Right lung (tissue), 10 donors: ENCODE measurements at places on chromosomes 2 and 18.

- peak; percentile 66 for DNase-seq
Measured at GRCh38 chr18:25503567-25504081, 151.7 kb upstream of the ZNF521 start.

DNA sequence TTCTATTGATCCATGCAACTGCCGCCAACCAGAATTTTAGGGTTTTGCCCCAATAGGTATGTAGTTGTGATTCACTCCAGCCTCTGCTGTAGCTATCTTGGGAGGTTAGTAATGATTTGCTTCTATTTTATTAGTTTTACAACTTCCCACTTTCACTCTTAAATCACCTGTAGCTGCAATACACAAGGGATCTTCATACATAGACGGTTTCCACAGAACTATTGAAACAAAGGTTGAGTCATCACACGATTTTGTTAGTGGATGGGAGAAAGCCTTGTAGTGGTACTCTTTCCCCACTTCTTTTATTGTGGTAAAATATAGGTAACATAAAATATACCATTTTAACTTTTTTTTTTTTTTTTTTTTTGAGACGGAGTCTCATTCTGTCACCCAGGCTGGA is 104.2 kb upstream of the SPRED2 start:
- DNase-seq, result no peak

DNA sequence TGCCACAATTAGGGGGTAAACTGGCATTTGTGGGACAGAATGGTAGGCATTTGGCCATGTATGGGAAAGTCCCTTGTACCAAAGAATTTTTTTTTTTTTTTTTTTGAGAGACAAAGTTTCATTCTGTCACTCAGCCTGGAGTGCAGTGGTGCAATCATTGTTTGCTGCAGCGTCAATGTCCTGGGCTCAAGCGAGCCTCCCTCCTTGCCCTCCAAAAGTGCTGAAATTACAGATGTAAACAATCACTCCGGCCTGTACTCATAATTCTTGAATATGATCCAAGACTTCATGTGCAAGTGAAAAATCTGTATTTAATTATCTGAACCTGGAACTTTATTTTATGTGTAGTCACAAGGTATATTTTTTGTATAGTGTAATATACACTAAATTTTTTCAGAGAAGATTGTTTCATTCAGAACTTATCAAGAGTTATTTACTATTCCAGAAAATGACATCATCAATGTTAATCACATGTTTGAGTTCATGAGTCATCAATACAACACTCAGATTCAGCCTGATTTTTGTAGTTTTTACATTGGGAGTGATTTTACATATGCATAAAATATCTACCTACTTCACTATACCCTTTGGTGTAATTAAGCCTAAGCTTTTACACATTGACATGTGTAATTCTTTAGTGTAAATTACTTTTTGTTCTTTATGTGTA is 138.7 kb upstream of the L3MBTL4 start:
- no peak for DNase-seq

DNA sequence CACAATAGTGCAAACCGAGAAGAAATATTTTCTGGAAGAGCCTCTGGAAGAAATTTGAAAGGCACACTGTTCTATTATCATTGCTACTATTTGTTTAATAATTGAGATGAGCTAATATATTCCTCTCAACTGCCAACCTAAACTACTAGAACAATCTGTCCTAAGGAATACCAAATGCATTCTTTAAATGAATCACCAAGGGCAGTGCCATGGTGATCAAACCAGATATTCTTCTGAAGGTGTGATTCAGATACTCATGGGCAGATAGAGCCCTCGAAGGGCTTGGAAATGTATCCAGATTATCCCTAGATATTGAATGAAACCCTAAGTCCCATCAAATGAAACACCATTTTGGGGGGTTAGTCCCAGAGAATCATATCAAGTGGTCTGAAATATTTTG is 76.6 kb downstream of the FIGN start:
- no peak for DNase-seq

- DNase-seq, result no peak
Measured at GRCh38 chr2:127149384-127149783, 42.4 kb upstream of the BIN1 start.

GRCh38 chr2:227228061-227228667 is 63.7 kb downstream of the COL4A3 start:
- no peak for DNase-seq

DNA sequence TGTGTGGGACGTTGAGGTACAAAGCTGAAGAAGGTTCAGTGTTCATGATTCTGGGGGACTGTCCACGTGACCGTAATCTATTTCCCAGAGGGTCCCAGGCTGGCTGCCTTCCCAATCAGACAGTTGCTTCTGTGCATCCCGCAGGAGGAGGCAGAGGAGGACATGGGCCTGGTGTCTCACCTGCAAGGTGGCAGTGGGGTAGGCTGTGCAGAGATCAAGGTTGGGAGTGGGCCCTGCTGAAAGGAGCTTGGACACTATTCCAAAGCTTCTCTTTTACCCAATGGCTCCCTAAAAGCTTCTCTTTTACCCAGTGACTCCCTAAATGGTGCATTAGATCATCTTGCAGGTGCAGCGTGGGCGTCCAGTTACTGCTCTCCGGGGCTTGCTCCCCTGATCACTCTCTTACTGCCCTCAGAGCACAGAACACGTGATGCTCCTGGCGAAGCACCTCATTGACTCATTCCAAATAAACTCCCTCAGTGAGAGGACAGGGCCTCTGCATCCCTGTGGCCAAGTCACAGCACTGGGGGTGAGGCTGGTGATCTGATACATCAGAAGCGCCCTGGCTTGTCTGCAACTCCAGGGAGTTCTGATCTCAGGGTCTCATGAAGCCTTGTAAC is 41.5 kb downstream of the RNF144A start:
- no peak for DNase-seq

DNA sequence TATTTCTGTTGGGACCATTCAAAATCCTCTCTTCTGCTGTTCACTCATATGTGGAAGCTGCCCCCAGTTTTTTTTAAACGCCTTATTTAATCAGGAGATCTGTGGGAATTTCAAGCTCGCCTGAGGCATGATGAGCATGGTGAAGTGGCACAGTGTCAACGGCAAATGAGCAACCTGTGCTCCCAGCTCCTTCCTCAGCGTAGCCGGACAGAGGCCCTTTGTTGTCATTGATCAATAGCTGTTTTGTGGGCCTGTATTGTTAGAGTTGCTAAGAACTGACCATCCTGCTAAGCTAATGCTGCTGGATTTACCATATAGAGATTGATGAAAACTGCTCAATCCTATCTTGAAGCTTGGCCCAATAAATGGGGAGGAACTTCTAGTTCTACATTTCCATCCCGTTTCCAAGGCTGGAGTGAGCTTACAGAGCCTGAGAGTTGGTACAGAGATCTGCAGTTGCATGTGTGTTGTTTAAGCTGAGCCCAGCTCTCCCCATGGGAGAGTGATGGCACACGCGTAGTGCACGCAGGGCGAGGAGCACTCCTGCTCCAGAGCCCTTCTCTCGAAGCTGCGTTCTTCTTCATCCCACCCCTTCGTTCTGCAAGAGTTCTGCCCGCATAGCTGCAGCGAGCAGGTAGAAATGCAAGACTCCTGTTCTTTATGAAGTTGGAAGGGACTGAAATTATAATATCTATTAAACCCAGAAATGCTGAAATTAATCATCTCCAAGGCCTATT is 108.8 kb downstream of the RTN4 start:
- DNase-seq, result no peak

- no peak for DNase-seq
Measured at GRCh38 chr2:109341355-109342255, 212.6 kb downstream of the SH3RF3 start.

DNA sequence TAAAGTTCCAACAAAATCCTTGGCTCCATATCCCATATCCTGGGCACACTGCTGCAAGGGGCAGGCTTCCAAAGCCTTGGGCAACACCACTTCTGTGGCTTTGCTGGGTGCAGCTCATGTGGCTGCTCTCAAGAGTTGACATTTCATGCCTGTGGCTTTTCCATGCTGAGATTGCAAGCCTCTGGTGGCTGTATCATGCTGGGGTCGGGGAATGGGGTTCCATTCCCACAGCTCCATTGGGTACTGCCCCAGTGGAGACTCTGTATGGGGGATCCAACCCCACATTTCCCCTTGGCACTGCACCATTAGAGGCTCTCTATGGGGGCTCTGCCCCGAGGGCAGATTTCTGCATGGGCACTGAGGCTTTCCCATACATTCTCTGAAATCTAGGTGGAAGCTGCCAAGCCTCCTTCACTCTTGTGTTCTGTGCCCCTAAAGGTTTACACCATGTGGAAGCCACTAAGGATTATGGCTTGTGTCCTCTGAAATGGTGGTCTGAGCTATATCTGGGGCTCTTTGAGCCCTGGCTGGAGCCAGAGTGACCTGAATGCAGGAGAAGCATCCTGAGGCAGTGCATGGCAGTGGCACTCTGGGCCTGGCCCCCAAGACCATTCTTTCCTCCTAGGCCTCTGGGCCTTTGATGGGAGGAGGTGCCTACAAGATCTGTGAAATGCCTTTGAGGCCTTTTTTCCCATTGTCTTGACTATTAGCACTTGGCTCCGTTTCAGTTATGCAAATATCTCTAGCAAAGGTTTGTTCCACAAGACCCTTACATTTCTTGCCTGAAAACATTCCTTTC is 107.9 kb downstream of the PTGR3 start:
- no peak for DNase-seq
